ENCODE measurements at places on chromosomes 1 and 21.

GRCh38 chr1:93769777-93770176 is 88.1 kb upstream of the BCAR3 start:
- DNase-seq: no peak

GRCh38 chr1:184387069-184387475 is 243 bp downstream of the C1orf21 start:
- DNase-seq: no peak

GRCh38 chr1:246394121-246394520 is 113.0 kb downstream of the SMYD3 start:
- DNase-seq: no peak

DNA sequence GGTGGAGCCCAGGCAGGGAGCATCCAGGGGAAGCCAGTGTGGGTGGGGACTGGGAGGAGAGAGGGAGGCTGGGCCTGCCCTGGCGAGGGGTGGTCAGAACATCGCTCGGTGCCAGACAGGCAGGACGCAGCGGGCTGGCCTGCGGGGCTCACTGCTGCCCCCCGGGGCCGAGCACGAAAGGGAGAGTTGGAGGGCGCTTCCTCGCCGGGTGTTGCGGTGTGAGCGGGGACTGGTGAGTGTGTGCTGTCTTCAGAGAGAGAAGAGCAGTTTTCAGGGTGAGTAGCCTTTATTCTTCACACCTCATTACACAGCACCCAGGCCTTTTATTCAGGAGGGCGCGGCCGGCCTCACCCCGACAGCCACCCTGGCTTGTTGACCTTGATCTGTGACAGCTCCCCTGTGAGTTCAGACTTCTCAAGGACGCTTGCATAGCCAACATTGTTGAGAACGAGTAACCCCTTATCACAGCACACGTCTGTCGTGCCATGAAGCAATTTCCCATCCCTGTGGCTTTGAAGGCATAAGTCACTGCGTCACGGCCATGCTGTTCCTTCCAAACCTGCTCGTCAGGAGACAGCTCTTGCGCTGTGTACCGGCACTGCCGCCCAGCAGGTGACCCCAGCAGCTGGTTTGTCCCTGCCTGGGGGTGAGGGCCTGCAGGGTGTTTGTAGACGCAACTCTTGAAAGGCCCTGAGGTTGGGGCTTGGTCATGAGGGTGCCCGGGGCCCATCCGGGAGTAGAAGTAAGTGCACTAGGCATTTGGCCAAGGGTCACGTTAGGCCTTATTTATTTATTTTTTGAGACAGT is 54.6 kb downstream of the PRKCZ start:
- DNase-seq: no peak

- no peak for DNase-seq
These were observed 33.1 kb downstream of the PTPRU start for GRCh38 chr1:29269382-29269781.

- no peak for DNase-seq
These were observed 149.6 kb downstream of the SEC16B start for GRCh38 chr1:177820213-177820612.

- no peak for DNase-seq
These were observed 19.9 kb downstream of the ADORA1 start for GRCh38 chr1:203147376-203147775.

DNA sequence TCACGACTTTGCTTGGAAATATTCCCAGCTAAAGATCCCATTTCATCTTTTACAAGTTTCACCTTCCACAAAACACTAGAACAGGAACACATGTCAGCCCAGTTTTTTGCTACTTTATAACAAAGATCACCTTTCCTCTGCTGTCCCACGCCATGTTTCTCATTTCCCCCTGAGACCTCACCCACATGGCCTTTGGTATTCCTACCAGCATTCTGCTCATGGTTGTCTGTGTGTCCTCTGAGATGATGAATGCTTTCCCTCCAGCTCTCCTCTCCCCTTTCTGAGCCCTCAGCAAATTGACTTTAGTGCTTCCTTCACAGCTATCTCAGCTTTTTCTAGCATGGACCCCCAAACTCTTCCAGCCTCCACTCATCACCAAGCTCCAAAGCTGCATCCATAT is 32.3 kb upstream of the ABCG1 start:
- DNase-seq: no peak

DNA sequence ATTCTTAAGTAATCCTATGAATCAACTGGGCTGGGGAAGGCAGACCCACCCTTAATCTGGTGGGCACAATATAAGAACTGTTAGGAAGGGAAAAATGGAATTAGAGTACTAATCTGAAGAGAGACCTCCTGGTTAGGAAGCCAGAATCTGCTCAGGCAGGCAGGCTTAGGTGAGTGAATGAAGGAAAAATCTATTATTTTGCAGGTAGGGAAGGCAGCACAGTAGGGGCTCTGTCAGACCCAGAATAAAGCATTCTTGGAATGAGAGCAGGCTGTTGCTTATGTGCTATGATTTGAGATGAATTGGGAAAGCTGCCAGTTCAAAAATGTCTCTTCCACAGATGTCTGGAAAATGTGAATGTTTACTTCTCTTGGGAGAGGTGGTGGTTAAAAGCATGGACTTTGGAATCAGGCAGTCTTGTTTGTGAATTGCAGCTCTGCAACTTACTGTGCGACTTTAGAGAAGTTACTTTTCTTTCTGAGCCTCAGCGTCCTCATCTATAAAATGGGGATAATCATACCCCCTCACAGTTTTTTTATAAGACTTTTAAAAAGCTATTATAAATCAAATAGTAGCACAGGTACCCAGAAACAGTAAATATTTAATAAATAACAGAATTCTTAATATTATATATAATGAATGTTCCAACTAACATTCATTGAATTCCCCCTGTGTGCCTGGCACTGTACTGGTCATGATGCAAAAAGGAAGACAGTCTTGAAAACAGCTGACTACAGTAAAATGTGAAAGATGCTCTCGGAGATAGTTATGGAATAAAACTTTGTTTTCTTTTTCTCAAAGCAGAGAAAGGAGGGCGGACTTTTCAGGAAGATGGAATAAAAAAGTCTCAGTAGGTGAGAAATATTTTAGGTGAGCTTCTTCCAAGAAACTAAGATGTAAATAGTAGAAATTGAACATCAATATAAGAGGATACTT is 15.3 kb upstream of the ZNF644 start:
- no peak for DNase-seq

- DNase-seq: no peak
These were observed 176.5 kb upstream of the PLXNA2 start for GRCh38 chr1:208420696-208421095.

DNA sequence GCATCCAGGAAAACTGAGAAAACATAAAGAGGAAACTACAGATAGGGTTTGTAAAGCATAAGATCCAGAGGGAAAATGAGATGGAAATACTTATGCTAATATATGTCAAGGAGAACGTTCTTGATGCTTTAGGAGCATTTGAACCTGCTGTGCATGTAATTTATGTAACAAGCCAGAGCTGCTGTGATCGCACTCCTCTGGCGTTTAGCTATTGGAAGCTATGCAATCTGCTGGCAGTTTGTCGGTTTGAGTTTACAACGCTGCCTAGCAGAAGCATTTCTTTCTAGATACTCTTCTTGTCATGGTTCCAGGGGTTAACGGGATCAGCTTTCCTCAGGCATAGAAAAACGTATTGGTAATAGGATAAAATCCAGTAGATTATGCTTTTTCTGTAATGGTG is 182.7 kb downstream of the KCNH1 start:
- DNase-seq: no peak

GRCh38 chr1:208238710-208239472 is 5.3 kb downstream of the PLXNA2 start:
- no peak for DNase-seq

DNA sequence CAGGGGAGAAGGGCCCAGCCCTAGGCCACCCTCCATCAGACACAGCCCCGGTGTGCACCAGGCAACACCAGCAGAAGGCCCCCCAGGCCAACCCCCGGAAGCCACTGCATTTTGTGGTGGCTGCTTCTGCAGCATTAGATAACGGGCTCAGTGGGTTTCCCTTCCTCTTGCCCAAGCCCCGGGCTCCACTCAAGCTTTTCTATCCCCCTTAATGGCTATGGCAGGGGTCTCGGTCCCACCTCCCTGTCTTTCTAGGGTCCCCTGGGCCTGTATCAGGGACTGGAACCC is 18.9 kb downstream of the C1orf174 start:
- no peak for DNase-seq

DNA sequence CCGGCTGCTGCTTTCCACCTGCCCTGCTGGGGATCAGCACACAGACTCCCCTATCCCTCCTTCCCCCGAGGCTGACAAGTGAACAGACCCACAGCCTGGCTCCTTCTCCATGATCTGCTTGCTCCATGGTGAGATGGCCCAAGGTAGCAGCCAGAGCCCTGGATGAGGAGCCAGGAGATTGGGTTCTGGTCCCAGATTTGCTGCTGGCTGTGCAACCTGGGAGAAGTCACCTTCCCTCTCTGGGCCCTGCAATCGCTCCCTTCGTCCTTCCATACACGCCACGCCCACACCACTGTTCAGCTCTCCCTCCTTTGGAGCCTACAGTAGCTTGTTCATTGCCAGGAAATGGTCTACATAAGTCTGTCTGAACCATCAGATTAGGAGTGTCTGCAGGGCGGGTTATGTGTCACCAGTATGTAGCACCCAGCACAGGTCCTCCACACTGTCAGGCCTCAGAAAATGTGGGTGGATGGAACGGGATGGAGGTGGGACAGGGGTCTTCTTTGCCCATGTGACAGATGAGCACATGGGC is 9.2 kb upstream of the EPHA8 start:
- DNase-seq: no peak
